Neural progenitor cell (in vitro differentiated cells): ENCODE measurements at places on chromosomes 13 and 19. TPM values are rescaled to one million over a fixed set of nuclear protein-coding genes. Genes with fewer than 3 reads are reported as not detected.

GRCh38 chr13:46633416-46633815, 80.4 kb downstream of the LRCH1 start:
- no peak for DNase-seq

GRCh38 chr19:4061178-4061682, 5.5 kb downstream of the ZBTB7A start:
- no peak for DNase-seq

DNA sequence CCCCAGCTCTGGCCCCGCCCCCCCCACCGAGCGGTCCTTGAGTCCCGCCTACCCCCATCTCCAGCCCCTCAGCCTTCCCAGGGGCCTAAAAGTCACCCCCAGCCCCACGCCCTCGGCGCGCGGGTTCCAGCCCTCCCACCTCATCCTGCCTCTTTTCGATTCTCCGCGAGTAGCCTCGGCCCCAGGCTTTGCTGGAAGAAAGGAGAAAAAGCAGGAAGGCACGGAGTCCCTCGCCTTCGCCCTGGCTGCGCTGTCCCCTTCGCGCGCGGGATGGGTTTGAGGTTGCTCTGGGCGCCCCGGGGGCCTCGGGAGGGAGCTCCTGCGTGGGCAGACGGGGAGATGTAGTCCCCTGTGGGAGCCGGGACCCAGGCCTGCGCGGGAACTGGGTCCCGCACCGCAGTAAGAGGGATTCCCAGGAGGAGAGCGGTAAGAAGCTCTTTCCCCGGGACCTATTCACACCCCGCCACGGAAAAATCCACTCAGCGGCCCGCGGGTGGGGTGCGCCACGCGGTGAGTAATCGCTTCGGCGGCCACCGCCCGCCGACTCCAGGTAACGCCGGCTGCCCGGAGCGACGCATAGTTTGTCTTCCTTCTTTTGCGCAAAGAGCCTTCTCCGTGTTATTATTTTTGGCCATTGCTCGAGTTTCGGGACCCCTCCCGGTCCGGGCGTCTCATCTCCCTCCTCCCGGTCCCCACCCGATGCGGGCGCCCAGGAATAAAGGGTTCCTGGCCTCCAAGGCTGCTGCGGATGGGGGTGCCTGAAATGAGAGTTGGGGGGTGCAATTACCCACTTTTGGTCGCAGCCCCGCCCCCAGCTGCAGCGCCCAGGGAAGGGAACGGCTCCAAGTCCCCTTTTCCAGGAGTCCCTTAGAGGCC, 865 bp upstream of the CRLF1 start:
- DNase-seq, result peak; percentile 59

GRCh38 chr19:1324806-1325567, 39.3 kb downstream of the EFNA2 start:
- DNase-seq, result no peak

HS6ST3 gene
- total RNA-seq, result 0.31 and 0.39 TPM in 2 replicates

DNA sequence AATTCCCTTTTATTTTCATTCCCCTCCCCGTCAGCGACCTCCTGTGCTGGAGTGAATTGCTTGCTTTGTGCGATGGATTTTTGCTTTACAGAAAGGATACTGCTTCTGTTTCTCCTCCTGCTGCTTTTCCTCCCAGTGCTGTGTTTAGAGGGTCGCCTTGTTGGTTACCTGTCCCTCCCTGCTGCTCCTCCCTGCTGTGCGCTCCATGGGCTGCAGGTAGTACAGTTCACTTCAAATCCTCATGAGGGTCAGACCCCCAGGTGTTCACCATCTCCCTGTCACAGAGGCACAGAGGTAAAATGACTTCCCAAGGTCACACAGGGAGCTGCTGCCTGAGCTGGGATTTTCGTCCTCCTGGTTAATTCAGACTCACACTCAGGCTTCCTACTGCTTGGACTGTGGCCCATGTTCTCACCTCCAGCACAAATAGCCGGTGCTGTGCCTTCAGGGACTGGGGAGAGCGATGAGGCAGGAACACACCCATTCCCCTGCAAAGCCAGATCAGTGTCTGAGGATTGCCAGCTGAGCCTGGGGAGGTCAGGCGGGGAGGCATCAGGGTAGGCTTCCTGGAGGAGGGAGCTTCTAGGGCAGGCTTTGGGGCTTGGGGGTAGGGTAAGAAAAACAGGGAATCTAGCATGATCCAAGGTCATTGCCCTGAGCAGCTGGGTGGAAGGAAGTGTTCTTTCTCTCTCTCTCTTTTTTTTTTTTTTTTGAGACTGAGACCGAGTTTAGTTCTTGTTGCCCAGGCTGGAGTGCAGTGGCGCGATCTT, 14.4 kb downstream of the BICRA start:
- no peak for DNase-seq

CEACAM8 gene
- total RNA-seq, result not detected in 2 replicates
